ENCODE measurements at places on chromosomes 3 and 15.

- no peak for DNase-seq
Measured at GRCh38 chr3:185789134-185789533, 35.7 kb downstream of the IGF2BP2 start.

DNA sequence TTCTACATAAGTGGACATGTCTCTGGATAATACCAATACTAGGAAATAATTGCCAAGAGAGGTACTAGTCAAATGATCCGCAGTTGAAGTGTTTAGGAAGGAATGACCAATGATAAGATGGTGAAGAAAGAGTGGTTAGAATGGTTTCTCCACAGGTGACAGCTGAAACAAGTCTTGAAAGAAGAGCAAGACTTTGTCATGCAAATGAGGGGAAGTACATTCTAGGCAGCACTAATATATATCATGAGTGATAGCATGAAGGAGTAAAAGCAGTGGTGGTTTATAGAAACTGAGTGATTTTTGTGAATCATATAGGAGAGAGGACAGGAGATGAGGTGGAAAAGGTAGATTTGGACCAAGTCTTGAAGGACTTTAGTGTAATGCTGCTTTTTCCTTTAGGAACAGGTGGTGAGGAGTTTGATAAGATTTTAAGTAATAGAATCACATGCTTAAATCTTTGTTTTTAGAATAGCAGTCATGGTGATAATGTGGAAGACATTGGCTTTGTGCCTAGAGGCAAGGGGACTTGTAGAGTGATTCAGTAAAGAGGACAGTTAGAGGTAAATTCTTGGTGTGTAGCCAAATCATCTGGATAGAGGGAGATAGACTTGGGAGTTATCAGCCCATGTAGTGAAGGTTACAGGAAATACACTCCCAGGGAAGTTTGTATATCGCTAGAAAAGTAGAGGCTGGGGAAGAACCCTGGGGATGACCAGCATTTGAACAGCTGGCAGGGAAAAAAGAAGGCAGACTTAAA is 31.9 kb downstream of the SLMAP start:
- no peak for DNase-seq

DNA sequence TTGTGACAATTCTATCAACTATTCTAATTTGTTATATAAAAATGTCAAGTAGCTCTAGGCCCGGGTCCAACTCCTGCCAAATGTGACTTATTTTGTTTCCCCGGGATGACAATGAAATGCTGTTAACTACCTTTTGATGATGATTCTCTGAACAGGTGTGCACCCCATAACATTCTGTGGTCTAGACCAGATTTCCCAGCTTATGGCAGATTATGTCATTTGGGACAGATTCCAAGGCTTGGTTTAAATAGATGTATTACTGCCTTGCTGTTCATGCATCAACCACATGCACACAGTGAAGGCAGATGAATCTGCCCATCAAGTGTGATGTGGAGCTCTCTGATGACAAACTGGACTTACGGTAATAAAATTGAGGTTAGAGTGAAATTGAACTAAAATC is 150.5 kb downstream of the MECOM start:
- DNase-seq: no peak

GRCh38 chr3:62839748-62840147 is 35.5 kb downstream of the CADPS start:
- DNase-seq: no peak

DNA sequence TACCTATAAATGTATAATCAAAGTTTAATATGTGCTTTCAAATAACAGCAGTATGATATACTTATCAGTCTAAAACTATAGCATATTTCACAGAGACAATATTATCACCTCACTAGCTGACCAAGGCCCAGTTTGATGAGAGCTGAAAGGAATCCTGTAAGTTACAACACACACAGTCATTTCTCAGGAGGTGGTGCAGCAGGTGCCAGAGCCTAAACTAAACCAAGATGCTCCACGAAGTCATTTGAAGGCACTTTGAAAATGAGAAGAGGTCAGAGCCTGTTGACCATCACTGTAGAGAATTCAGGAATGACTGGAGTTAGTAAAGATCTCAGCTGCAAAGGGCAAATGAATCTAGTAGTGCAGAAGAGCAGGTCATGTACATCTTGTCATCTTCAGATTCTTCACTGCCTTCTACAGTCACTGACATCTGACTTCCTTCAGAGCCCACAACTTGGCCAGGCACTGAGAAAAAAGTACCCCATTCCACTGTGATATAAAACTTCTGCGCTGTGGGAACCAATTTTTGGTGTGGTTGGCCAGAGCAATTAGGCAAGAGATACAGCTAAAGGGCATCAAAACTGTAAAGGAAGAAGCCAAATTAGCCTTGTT is 7.9 kb downstream of the GBE1 start:
- no peak for DNase-seq

DNA sequence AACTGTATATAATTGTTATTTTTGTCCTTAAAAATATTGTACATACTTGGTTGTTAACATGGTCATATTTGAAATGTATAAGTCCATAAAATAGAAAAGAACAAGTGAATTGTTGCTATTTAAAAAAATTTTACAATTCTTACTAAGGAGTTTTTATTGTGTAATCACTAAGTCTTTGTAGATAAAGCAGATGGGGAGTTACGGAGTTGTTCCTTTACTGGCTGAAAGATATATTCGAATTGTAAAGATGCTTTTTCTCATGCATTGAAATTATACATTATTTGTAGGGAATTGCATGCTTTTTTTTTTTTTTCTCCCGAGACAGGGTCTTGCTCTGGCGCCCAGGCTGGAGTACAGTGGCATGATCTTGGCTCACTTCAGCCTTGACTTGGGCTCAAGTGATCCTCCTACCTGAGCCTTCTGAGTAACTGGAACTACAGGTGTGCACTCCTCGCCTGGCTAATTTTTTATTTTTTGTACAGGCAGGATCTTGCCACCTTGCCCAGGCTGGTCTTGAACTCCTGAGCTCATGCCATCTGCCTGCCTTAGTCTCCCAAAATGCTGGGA is 10.7 kb downstream of the NFKBIZ start:
- DNase-seq: no peak

DNA sequence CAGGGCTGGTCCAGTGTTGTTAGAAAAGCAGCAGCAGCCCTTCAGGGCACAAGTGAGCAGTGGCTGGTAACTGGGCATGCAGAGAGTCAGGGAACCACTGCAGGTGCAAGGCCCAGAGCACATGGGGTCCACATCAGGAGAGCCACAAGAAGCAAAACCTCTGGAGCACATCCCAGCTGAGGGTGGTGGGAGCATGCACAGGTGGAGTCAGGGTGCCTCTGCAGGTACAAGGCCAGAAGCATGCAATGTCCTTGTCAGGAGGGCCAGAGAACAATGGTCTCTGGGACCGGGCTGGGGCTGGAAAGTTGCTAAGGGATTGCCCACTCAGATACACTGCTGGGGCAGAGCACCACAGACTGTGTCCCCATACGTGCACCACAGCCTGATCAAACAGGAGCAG is 226.1 kb upstream of the UBE2E2 start:
- no peak for DNase-seq

DNA sequence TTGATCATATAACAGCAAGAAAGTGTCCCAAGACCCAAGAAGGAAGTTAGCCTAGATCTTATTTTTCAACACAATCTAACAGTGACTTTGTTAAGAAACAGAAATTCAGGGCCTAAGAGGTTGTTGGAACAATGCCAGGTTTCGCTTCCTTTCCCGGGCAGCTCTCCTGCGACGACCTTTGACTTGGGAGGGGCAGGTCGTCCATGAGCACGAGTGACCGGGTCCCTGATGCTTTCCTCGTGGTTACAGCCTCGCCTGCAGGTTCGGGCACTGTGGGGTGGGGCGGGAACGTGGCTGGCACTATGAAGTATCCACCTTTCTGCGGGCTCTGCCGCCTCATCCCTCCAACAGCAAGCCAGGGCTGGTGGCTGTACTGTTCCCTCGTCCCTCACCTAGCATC is 90.1 kb upstream of the RGMA start:
- no peak for DNase-seq

DNA sequence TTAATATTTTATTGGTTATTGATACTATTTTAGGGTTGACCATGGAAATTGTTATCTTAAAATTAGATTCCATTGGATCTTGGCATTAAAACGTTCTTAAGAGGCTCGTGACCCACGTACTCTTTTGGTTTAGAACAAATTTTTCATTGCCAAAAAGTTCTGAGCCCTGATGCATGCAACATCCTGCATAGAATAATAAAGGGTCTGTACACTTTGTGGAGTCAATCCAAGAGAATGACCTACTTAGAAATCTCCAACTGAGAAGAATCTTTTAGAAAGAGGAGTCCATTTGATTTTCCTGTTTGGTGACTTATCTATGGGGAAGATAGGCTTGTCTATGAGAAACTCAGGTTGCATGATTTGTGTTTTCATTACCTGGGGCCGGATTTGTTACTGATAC is 404.2 kb upstream of the RGMA start:
- no peak for DNase-seq

DNA sequence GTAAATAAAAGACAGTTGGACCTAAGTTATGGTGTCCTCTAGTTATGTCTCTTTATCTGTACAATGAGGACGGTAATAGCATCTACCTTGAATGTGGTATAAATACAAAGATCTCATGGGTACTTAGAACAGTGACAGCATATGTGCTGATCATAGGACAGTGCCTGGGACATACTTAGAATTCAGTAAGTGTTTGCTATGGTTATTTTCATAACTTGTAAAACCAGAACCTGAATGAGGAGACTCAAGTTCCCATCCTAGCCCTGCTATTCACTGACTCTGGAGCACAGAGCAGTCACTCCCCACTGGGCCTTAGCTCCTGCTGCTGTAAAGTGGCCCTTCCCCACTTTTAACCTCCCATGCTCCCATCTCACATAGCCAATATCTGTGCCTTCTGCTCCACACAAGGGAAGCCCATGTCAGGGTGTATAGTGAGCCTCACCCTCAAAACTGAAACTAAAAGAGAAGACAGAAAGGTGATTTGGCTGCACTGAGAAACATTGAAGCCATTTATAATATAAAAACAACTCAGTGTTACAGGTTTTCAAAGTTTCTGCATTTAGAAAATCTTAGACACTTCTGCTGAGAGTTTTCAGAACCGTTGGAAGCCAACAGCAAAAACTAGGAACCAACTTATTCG is 225.4 kb upstream of the UBE2E2 start:
- no peak for DNase-seq

- no peak for DNase-seq
Measured at GRCh38 chr15:88681610-88682221, 42.9 kb downstream of the ISG20 start.

GRCh38 chr3:60696428-60697125 is 554.7 kb downstream of the FHIT start:
- DNase-seq: no peak

DNA sequence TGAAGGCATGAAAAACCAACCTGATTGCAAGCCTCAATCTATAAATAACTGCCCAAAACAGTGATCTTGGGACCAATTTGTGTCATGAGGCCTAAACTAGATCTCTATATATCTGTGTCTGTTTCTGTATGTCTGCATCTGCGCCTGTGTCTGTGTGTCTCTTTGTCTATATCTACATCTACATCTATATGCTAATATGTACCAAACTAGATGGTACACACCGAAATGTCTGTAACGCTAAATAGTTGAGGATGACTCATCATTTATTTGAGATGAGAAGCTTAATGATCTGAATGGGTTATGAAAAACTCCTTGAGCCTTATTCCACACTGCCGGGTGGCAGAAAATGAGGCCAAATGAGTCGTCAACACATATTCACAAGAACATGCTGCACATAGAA is 982.3 kb downstream of the ROBO2 start:
- DNase-seq: no peak

- no peak for DNase-seq
Measured at GRCh38 chr3:123122525-123123315, 55.9 kb downstream of the PDIA5 start.

DNA sequence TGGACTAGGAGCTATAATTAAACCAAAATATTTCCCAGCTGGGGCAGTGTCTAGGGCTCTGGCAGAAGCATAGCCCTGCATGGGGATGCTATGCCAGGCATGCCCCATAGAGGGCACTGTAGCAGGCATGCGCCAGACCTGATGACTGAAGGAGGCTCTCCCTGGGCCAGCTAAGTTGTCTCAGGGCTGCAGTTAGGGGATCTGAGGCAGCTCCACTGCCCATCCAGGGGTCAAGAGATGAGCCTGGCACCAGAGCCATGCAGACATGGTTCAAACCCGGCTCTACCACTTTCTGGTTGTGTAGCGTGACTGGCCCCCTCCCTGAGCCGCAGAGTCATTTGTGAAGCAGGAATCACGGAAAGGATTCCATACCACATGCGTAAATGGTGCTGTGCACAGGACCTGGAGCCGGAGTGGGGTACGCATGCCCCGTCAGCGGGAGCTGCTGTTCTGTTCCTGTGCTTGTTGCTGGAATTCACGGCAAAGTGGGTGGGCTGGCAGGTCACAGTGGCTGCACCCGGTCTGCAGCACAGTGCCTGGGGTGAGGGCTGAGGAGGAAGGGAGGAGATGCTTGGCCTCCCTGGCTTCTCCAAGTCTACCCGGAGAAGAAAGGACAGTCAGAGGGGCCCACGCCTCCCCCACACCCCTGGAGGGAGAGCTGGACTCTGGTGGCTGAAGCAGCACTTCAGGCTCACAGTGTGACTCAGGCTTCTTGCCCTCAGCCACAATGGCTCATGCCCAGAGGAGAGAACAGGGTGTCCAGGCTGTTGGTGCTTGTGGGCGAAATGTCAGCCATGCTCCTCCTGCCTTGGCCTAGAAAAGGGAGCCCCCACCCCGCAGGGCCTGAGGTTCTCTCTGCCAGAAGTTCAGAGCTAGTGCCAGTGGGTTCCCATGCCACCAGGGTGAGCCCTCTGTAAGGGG is 43.1 kb downstream of the DNASE1L3 start:
- DNase-seq: no peak

GRCh38 chr15:97082830-97083229 is 752.3 kb downstream of the NR2F2 start:
- DNase-seq: no peak

DNA sequence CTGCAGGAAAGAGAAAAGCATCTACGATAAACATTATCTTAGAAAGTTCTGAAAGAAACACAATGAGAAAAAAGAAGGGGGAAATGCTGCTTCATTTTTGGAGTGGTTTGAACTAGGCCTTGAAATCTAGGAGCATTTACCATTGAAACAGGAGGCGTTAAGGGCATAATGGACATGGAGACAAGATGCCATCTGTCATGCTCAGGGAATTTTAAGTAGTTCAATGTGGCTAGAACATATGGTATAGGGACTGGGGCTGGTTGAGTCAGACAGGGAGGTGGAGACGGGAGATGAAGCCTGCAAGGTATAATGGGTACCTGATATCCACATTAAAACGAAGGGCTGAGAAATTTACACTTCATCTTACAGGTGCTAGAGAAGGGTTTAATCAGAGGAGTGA is 10.4 kb upstream of the PLAAT1 start:
- DNase-seq: no peak
